ENCODE measurements at places on chromosomes 1 and 21.

GRCh38 chr21:44702973-44703730 is 6.2 kb downstream of the KRTAP10-12 start:
- DNase-seq: no peak

- no peak for DNase-seq
Observed at GRCh38 chr1:191615101-191615821, 543.0 kb upstream of the RGS18 start.

DNA sequence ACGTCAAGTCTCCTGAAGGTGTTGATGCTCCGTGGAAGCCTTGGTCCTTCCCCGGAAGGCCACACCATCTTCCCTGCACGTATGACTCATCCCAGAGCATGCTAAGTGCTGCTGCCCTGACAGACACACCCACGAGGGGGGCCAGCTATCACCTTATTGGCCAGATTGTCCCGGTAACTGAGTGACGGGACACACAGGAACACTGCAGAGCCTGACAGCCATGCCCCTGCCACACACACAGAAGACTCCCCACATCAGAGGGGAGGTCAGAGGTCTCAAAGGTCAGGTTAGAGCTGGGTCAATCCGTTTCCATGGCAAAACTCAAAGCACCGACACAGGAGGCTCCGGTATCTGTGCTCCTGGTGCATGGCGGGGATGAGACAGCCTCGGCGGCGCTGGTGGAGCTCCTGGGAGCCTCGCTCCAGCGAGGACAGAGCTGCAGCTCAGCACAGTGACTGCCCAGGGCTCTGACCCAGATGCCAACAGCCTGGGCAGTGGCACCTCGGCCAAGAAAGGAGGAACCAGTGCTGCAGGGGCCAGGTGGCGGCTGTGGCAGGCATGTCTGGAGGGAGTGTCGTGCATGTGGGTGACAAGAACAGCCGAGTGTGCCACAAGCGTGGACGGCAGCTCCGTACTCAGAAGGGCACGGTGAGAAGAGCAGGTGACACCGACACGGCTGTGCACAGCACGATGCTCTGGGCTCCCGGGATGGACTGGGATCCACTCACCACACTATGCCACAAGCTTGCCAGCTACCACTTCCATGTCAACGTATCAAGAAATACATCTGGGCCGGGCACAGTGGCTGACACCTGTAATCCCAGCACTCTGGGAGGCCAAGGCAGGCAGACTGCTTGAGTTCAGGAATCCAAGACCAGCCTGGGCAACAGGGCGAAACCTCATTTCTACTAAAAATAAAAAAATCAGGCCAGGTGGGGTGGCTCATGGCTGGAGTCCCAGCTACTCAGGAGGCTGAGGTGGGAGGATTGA is 14.8 kb upstream of the TMEM240 start:
- DNase-seq: no peak

DNA sequence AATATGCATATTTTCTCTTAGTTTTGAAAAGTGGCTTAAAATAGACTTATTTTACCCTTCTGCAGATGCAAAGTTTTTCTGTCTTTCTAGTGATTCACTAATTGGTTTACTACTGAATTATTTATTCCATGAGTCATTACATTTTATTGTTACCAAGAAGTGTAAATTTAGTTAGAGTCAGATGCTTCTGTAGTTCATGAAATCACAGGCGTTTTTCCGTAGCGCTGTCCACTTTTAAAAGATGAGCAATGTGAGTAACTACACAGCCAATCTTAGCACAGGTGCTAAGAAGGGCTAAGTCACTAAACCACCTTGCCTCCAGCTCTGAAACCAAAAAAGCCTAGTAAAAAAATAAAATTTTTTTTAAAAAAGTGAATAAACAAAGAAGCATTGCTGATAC is 24.7 kb downstream of the RGS13 start:
- no peak for DNase-seq

DNA sequence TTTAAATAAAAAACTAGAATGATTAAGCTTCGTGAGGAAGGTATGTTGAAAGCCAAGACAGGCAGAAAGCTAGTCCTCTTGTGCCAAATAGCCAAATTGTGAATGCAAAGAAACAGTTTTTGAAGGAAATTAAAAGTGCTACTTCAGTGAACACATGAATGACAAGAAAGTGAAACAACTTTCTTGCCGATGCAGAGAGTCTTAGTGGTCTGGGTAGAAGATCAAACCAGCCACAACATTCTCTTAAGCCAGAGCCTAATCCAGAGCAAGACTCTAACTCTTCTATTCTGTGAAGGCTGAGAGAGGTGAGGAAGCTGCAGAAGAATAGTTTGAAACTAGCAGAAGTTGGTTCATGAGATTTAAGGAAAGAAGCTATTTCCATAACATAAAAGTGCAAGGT is 63.2 kb downstream of the TTC3 start:
- DNase-seq: no peak

GRCh38 chr1:41816061-41816460 is 102.7 kb downstream of the HIVEP3 start:
- DNase-seq: no peak

GRCh38 chr1:5765997-5766913 is 226.0 kb downstream of the NPHP4 start:
- DNase-seq: peak; percentile 49

- no peak for DNase-seq
Observed at GRCh38 chr1:183206538-183207122, 20.6 kb downstream of the LAMC2 start.

- no peak for DNase-seq
Observed at GRCh38 chr1:36212782-36213181, 11.5 kb upstream of the THRAP3 start.

DNA sequence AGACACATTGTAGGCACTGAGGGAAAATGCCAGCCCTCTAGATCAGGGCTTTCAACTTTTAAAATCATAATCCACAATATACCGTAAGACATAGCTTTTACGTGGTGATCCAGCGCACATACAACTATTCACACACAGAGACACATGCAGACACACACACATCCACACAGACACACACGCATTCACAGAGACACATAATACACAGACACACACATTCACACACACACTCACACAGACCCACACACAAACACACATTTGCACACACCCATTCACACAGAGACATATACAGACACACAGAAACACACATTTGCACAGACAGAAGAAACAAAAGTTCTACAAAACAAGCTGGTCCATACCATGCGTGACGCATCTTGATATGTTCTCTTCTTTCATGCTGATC is 244.5 kb downstream of the RHOU start:
- no peak for DNase-seq

- DNase-seq: no peak
Observed at GRCh38 chr1:31483012-31483946, 70.3 kb downstream of the SERINC2 start.

DNA sequence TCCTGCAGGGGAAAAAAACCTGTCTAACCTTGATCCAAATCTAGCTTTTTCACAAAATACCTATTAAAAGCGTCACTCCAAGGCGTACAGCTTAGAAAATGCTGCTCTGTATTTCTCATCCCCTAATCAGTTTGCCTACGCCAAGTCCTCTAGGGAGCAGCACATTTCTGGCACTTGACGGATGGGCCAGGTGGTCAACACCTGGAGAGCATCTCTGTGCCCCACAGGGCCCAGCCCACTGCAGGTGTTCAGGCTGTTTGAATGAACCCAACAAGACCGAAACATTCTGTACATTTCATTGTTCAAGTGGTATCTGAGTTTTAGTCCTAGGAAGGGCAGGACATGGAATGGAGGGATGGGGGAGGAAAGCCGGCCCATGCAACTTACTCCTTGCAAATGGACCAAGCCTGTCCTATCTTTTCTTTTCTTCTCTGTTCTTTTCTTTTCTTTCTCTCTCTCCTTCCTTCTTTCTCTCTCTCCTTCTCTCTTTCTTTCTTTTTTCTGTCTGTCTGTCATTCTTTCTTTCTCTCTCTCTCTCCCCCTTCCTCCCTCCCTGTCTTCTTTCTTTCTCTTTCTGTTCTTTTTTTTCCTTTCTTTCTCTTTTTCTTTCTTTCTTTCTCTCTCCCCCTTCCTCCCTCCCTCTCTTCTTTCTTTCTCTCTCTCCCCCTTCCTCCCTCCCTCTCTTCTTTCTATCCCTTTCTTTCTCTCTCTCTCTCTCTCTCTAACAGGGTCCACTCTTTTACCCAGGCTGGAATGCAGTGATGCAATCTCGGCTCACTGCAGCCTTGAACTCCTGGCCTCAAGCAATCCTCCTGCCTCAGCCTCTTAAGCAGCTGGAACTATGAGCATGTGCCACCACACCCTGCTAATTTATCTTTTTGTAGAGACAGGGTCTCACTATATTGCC is 29.1 kb downstream of the IGFN1 start:
- DNase-seq: no peak

- peak; percentile 83 for DNase-seq
Observed at GRCh38 chr1:39973503-39974135, 18.7 kb downstream of the MFSD2A start.

DNA sequence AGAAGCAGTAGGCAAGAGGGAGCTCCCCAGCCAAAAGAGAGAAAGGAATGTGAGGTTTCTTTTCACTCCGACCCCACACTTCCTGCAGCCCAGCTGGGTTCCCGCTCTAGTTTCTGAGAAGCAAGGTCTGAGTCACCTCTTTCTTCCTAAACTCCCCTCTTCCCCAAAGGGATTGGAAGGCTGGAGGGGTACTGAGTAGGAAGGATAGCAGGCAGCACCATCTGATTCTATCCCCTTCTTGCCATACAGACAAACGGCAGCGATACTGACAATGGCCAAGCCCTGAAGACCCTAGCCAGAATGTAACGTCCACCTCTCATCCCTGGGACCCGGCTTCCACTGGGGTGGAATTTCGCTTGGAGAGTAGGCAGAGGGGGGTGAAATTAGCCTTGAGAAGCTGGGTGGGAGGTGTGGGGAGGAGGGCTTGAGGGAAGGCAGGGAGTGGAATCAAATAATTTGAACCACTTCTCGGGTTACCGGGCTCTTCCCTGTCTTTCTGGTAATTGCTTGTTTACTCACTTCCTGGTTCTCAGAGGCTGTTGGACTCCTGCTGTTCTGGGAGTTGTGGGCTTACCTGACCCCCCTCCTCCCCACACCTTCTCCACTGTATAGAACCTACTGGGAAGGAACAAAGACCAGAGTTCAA is 13.2 kb downstream of the IER5 start:
- no peak for DNase-seq

- no peak for DNase-seq
Observed at GRCh38 chr1:225999912-226000337, 782 bp upstream of the SDE2 start.

GRCh38 chr1:211579440-211580302 is 710 bp upstream of the SLC30A1 start:
- DNase-seq: no peak

DNA sequence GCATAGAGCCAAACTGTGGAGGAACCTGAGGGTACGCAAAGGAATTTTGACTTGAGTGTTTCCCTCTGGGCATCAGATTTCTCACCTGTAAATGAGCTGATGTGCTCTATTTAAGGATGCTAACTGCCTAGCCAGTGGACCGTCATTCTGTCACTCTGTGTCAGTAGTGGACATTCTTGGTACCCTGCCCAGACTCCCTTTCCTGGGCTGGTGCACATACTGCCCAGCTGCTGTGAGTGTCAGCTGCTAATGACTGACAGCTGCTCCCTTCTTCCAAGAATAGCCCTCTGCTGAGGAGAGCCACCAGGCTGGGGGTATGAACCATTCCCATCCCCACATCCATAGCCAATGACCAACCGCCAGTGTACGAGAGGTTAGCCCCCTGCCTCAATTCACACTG is 193.1 kb upstream of the DAB1 start:
- DNase-seq: no peak

- DNase-seq: no peak
Observed at GRCh38 chr1:160605792-160606479, 26.6 kb upstream of the CD84 start.

DNA sequence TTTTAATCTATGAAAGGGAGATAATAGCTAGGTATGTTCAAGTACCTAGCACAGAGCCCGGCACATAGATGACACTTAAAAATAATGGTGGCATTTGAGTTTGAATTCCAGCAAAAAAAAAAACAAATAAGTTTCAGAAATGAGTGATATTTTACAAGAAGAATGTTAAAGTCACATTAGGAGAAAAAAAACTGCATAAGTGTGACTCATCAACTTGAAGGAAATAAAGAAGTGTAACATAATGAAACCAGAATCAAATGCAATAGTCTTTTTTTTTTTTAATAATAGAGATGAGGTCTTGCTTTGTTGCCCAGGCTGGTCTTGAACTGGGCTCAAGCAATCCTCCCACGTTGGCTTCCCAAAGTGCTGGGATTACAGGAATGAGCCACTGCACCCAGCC is 17.1 kb downstream of the DNASE2B start:
- no peak for DNase-seq

DNA sequence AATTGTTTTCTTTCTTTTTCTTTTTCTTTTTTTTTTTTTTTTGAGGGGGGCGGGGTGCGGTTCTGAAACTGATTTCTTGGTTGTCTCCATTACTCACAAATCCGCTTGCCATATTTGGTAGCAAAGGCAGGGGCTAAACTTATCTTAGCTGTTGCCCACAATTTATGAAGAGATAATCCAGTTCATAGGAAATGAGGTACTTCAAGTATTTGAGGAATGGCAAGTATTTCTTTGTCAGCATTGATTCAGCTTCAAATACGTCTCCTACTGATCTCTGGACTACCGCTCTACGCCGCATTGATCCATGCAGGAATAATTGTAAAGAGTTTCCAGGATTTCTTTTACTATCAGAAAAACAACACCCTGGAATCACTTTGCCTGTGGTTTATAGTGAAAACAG is 289.2 kb upstream of the DPYD start:
- no peak for DNase-seq

DNA sequence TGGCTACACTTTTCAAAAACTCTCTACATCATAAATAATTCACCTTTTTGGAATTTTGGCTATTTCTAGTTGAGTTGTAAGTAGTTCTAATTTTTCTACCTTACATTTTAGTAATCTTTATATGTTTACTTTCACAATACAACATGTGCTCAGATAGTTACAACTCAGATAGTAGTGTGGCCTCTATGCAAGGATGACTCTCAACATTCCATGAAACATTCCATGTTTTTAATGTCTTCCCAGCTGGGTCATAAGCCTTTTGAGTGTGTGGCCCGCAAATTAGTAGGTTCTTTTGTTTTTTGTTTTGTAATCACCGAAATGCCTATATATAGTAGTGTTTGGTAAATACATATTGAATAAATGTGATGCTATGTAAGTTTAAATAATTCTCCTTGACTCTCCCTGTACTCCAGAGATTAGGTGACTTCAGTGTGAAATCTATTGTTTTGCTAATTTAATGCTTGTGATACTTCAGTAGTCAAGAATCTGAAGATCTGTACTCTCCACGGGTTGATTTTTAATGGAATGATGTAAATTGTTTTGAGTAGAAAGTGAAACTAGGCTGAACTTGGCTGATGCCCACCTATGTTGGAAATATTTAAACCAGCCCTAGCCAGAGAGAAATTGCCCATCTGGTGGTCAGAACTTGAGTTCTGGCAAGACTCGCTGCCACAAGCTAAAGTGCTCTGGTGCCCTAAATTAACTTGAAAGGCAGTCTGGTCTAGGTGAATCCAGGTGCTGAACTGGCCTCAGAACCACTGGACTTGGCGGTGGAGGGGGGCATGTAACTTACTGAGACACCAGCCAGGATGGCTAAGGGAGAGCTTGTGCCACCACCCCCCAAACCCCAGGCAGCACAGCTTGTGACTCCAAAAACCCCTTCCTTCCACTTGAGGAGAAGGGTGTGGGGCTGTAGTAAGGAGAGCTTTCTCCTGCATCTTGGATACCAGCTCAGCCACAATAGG is 165.6 kb downstream of the USP25 start:
- DNase-seq: peak; percentile 50

All from posterior cingulate gyrus (tissue), 11 donors.